Kidney tubule cell (primary cell): ENCODE measurements at places on chromosomes 3 and 15.

GRCh38 chr3:108430540-108430939 is 79.9 kb downstream of the MYH15 start:
- peak; percentile 46 for DNase-seq

DNA sequence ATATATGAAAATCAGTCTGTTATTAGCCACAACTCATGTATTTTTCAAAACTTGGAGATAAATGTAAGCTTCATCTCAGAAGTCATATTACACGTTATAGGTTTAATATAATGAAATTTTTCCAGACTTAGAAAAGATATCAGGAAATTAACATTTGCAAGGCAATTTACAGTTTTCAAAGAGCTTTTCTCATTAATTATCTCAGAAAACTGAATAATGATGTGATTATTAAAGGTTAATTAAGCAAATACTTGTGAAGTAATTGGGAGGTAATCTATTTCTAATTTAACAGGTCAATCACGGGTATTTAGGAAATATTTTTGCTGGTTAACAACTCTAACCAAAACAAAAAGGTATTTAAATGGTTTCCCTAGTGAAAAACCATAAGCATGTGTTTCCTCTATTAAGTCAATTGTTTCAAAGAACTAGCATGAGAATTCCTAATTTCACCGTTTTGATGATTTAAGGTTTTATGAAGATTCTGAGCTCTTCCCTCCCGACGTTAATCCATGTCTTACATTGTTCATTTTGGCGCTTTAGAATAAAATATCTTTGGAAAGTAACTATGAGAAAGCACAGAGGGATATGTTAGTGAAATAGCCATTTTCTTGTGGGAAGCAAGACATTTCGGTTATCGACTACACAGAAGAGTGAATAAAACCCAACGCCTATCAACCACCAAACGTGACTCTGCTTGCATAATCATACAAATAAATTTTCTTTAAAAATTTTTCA is 1.5 kb upstream of the NEO1 start:
- no peak for DNase-seq

DNA sequence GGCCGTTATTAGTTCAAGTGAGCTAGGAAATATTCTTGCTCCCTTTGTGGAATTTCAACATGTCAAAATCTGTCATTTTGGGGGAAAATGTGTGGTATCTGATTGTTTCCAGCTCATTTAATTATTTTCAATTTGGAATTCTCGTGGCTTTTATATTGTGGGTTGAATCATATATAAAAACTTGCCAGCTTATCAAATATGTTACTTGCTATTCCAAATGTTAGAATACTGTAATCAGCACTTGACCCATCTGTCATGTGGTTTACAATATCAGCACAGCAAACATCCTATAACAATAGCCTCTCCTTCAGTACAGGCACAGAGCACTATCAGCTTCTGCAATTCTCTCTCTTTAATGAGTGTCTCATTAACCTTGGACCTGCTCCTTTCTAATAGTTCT is 130.2 kb upstream of the FEZF2 start:
- no peak for DNase-seq

GRCh38 chr3:133289322-133289721 is 110.5 kb upstream of the BFSP2 start:
- DNase-seq, result no peak

DNA sequence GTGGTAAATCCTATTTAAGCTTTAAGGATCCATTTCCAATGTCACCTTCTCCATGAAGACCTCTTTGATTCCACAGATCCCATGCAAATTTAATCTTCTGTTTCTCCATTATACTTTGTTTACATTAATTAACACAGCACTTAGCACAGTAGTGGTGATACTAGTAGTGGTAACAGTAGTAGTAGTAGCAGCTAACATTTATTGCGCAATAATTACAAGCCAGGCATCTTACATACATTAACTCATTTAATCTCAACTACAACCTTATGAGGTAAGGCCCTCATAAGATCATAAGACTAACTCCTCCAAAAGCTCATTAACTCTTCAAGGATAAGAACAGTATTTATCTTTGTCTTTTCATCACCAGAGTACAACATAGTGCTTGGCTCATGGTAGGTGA is 54.8 kb upstream of the FSIP1 start:
- DNase-seq, result no peak

DNA sequence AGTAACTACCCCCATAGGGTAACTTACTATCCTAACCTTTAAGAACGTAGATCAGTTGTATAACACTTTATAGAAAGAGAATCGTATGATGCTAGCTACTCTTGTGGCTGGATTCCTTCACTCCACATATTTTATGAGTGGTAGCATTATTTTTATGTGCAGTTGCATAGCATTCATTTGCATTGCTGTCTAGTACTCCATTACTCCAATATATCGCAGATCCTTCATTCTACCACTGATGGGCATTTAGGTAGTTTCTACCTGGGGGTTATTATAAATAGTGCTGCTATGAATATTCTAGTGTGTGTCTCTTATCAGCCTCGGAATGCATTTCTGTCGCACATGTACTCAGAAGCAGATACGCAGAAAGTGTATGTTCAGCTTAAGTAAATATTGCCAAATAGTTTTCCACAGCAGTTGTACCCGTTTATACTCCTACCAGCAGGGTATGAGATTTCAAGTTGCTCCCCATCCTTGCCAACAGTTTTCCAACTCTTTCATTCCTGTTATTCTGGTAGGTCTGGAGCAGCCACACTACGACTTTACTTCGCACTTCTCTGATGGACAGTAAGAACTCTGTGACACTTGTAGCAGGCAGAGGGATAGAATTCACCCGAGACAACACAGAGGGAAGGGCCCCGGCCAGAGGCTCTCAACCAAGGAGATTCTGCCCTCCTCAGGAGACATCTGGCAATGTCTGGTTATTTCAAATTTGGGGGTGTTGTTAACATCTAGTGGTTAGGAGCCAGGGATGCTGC is 9.8 kb upstream of the VGLL4 start:
- DNase-seq, result no peak

GRCh38 chr3:13536432-13536831 is 12.5 kb upstream of the FBLN2 start:
- no peak for DNase-seq

GRCh38 chr3:27253831-27254230 is 115.4 kb downstream of the NEK10 start:
- DNase-seq, result peak; percentile 64

GRCh38 chr3:127732303-127732702 is 59.6 kb downstream of the ABTB1 start:
- DNase-seq, result no peak

DNA sequence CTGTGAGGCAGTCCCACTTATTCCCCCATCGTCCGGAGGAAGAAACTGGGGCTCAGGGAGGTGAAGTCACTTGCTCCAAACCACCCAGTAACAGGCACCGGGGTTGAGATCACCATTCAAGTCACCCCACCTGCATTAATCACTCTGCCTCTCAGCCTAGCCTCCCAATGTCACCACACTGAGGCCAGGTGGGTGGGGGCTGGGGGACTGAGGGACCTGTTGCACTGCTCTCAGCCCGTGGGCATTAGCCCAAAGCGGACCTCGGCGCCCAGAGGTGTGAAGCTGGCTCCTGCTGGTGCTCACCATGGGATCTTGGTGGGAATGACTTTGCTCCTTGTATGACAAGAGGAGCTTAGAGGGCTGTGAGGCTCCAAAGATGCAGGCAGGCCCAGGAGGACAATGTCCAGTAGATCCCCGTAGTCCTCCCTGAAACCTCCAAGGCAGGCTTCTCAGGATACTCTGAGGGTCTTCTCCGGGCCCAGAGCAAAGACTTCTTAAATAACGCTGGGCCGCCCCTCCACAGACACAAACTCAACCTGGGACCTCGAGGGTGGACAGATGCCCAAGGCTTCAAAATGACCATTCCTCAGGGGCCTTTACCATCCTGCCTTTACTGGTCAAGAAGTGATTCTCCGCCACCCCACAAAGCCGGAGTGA is 1.7 kb downstream of the NT5DC2 start:
- no peak for DNase-seq

DNA sequence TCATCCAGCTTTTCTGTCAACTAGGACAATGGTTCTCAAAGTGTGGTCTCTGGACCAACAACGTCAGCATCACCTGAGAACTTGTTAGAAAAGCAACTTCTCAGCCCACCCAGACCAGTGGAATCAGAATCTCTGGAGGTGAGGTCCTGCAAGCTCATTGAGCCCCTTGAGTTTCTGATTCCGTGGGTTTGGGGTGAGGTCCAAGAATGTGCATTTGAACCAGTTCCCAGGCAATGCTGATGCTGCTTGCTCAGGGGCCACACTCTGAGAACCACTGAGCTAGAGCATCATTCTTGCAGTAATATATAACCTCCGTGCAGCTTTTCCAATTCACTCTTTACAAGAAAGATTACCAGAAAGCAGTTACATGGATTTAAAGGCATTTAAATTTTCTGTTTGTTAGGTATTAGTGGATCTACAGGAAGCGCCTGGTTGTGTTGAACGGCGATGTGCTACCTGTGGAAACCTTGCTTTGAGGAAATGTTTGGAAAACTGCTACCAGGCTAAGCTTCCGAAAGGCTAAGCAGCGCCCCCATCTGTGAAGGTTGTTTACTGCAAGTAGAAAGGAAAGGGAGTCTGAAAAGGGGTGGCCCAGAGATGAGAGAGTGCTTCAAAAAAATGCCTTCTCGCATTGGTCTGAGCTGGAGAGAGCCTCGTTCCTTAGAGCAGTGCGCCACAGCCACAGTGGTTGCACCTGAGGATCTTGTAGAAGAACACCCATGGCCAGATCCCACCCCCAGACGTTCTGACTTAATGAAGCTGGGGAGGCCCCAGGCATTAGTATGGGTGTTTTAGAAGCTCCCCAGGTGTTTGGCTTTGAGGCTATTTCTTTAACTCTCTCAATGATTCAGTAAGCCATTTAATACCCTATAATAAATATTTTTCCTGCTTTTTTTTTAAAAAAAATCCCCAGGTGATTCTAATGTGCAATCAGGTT is 50.0 kb downstream of the RLBP1 start:
- peak; percentile 60 for DNase-seq

DNA sequence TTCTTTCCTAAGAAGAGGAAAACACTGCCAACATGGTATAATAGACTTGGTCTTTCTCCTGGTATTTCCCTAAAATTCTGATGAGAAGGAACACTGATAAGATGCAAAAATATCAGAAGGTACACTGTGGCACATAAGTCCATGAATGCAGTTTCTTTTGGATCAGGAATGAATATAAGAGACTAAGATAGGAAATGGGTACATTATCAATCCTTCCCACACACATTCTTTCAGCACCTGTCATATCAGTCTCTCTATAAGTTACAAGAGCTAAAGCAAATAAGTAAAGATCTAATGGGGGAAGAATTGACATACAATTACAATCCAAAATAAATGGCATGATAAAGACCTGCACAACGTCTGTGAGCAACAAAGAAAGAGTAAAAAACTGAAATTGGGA is 1101.0 kb downstream of the ROBO2 start:
- no peak for DNase-seq
